CD4-positive, alpha-beta T cell treated with Interleukin-1 beta for 1 hour (primary cell): ENCODE measurements at places on chromosomes 1 and 21.

GRCh38 chr1:205665201-205666045 is 14.9 kb downstream of the SLC45A3 start:
- DNase-seq, result no peak

- no peak for DNase-seq
Measured at GRCh38 chr1:65420590-65421350, at the start of the genes LEPR and LEPROT. TSS of gene LEPR (plus strand) at chr1:65420668. CDS start at chr1:65565566, 144,898 bp downstream. TSS of gene LEPROT (plus strand) at chr1:65420668. CDS start at chr1:65420725, 57 bp downstream.

DNA sequence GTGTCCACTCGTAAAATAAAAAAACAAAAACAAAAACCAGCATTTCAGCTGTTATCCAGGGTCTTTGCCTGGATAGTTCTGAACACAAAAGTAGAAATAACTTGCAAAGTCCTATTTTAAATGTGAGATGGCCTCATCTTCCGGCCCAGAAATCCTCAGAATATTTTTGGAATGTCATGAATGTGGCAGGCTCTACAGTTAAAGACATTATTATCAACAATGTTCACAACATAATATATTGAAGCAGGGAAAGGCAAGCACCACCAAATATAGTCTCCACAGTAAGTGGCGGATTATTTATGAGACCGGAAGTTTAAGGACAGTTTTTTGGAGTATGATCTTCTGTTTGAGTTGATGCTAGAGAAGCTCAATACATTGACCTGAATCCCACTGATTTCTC is 1.2 kb upstream of the C1orf198 start:
- no peak for DNase-seq

DNA sequence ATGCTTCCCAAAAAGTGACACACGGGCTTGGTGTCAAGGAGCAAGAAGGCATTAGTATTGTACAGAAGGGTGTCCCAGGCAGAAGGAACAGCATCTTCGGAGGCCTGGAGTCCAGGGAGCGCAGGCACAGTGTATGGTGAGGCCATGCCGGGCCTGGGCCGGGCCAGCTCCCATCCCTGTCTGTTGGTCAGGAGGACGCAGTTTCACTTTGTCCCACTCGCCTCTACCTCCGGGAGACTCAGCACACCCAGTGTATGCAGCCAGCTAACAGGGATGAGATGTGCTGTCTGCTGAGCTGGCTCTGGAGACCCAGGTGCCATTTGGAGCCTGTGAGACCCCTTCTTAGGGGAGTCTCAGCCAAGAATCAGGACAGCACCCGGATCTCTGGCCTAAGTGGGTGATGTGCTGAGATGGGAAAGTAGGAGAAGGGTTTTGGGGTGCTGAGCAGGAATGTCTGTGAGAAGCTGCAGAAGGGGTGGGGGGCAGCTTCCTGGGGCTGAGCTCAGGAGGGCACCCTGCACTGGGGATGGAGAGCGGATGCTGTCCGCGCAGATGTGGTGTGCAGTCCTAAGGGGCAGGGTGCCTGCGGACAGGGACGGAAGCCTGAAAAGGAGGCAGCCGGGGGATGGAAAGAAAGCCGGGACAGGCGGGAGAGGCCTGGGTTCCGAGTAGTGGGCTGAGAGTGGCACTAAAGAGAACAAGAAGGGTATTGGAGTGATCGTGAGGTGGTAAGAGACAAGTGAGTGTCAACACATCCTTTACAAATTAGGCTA is 25.7 kb downstream of the DMRTB1 start:
- DNase-seq, result no peak

DNA sequence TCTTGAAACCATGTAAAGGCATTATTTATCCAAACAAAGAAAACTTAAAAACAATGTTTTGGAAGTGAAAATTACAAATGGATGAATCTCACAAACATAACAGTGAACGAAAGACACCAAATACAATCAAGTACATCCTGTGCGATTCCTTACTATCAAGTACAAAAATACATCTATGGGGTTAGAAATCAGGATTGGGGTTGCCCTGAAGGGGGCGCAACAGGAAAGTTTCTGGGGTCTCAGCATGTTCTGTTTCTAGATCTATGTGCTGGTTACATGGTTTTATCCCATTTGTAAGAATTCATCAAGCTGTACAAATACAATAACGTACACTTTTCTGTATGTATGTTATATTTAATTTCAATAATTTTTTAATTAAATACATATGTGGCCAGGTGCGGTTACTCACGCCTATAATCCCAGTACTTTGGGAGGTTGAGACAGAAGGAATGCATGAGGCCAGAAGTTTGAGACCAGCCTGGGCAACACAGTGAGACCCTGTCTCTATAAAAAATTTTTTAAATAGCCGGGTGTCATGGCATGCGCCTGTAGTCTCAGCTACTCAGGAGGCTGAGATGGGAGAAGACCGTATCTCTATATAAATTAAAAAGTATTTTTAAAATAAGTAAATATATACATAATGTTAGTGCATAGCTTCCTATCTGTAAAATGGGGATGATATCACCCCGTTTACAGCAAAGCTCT is 121.5 kb upstream of the SOD1 start:
- no peak for DNase-seq

DNA sequence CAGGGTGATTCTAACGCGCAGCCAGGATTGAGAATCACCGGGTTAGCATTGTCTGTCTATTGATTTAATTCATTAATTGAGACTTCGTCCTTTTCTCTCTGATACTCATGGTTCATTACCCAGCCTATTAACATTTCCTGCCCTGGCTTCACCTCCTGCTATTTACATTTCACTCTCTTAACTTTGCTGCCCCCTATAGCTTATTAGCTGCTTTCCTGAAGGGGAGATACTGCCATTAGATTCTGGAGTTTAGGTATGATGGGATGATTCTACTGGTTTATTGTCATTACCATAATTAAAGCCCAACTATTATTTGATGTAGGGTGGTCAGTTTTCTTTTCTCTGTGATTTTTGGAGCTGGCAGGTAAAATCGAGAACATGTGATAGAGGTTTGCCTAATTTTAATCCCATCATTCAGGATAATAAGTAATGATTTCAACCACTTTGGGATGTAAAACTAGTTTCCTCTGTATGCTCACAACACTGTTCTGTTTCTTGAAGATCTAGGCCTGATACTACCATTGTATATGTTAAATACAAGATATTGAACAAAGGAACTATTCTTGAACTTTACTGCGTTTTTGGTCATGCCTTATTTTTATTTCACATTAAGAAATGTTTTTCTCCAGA is 6.4 kb downstream of the PPP2R5A start:
- peak; percentile 11 for DNase-seq

DNA sequence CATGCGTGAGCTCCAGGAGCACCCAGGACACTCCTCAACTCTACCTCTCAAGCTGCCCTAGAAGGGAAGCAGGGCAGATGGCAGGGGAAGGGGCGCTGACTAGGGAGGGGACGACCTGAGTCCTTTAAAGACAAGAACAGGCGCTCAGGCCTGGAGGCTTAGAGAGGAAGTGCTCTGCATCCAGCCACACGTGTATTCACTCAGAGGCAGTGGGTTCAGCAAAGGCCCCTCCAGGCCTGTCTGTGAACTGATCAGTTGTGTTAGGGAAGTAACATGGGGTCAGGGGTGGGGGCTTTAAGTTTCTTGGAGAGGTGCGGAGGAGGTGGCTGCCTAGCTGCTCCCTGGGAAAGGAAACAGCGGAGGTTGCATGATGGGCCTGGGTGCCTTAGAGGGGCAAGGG is 37.1 kb upstream of the ARF1 start:
- no peak for DNase-seq
